ENCODE measurements at places on chromosomes 2 and 18.
A peak's percentile ranks its signal among the peaks of the same experiment; 100 is the strongest.

- DNase-seq, result no peak
Measured at GRCh38 chr18:29838556-29838955, 1204.0 kb downstream of the DSC3 start.

DNA sequence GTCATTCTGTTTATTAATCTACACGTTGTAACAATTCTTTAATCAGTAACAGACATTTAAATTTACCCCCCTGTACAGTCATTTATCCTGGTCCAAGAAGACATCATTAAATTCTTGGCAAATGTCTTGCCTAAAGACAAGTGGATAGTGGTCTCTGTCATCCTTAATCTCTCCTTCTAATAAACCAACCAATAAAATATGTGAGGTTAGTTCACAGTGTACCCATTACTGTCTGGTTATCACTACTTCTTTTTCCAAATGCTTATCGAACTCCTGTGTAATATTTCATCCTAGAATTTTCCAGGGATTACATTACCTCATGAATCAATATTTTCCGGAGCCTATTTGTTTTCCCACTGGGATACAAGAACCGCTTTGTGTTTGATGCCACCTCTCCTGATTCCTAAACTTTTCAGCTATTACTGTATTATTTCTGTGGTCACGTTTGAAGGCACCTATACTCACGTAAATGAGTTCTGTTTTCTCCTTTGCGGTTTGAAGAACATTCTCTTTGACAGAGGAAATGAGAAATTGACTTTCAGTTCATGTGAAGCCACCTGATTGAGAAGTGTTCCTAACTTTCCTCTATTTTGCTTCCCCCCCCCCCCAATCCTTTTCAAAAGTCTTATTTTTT, 131.5 kb downstream of the RTN4 start:
- no peak for DNase-seq

- no peak for DNase-seq
Measured at GRCh38 chr2:200746301-200746700, 65.4 kb upstream of the BZW1 start.

- no peak for DNase-seq
Measured at GRCh38 chr2:10144771-10145518, 22.4 kb downstream of the RRM2 start.

DNA sequence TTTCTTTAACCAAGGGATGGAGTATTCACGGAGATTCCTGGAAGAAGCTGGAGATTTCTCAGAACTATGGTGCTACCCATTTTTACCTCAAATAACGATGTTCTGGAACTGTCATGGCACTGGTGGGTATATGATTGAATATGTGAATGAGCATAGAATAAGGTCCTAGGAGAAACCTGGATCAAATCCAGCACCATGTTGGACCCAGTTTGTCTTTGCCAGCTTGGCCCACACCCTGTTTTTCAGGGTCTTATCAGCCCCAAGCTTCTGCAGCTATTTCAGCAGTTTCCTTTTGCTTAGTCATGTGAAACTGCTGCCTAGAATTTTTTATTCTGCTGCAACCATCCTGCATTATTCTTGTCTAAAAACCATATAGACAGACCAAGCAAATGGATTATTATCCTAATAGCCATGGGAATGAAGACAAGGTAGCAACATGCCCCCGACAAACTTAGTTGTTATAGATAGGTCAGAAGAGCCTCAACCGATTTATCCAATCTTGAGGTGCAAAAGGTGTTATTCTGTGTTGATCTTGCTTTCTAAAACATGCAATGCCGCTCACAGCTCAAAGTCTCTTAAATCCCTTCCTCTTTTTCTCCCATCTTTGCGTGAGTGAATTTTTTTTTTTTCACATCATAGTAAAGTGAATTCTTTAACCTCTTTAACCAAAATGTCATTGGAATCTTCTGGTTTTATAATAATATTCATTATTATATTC, 133.6 kb downstream of the PRPF40A start:
- no peak for DNase-seq

DNA sequence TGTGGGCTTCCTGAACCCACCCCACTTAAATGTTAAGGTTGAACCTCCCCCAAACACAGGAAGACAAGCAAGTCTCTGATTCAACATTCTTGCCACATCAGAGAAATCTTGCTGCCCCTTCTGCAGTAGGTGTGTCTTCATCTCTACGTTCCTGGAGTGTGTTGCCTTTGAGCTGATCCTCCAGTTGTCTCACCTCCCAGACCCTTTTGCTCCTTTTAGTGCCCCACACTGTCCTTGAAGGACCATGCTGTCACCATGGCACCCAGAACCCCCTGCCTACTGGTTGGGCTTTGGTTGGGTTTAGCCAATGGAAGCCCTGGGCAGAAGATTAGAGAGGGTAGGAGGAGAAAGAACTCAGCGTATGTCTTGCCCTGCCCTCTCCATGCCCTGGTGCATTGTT, 10.7 kb downstream of the CAB39 start:
- no peak for DNase-seq

- no peak for DNase-seq
Measured at GRCh38 chr2:234881413-234882241, 70.2 kb upstream of the SH3BP4 start.

GRCh38 chr2:41710944-41711343, 336.9 kb upstream of the PKDCC start:
- DNase-seq, result no peak

DNA sequence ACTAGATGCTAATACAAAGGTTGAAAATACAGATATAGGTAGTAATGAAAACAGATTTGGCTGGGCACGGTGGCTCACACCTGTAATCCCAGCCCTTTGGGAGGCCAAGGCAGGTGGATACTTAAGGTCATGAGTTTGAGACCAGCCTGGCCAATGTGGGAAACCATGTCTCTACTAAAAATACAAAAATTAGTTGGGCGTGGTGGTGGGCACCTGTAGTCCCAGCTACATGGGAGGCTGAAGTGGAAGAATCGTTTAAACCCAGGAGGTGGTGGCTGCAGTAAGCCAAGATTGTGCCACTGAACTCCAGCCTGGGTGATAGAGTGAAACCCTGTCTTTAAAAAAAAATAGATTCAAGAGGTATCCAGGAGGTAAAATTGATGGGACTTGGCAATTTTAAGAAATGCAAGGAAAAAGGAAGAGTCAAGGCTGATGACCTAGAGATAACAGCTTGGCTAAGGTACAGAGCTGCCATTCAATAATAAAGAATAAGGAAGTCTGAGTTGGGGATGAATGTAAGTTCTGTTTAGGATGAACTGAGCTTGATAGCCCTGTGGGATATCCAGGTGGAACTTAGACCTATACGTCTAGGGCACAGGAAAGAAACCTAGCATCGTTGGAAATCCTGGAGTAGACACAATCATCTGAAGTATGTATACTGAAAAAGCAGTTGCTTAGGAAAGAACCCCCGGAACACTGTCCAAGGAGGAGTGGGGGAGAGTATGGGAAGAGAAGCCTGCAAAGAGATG, 9.1 kb downstream of the MAT2A start:
- peak; percentile 26 for DNase-seq

- DNase-seq, result no peak
Measured at GRCh38 chr2:71849607-71850305, 297.9 kb downstream of the CYP26B1 start.

GRCh38 chr2:113240150-113240914, 38.4 kb downstream of the PAX8 start:
- DNase-seq, result peak; percentile 32

GRCh38 chr2:224407241-224407701, 5.4 kb upstream of the FAM124B start:
- no peak for DNase-seq

GRCh38 chr18:4524096-4524495, 69.0 kb upstream of the DLGAP1 start:
- DNase-seq, result no peak

DNA sequence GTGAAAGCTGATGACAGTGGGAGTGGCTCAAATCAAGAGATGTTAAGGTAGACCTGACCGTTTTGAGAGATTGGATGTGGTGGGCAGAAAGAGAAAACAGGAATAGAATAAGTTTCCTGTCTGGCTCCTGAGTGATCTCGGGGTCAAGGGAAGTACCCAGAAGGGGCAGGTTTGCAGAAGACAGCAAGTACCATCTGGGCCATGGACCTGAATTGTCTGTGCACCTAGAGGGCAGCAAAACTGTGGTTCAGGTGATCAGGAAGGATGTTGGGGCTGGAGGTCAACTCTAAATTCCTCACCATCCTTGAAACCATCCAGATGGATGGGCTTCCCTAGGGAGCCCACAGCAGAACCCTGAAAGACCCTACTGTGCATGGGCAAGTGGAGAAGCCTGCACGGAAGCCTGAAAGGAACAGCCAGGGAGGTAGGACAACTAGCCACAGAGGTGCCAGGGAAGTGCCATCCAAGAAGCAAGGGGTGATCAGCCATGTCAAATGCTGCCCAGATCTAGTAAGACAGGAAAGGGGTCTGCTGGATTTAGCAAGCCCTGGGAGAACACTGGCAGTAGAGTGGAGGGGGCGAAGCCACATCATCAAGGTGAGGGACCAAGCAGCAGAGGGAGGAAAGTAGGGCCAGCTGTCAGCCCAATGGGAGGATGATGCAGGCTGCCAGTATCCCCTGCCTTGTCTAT, 8.0 kb downstream of the TEX261 start:
- DNase-seq, result no peak

- peak; percentile 3 for DNase-seq
Measured at GRCh38 chr18:39348757-39349156, 1783.2 kb upstream of the CELF4 start.

DNA sequence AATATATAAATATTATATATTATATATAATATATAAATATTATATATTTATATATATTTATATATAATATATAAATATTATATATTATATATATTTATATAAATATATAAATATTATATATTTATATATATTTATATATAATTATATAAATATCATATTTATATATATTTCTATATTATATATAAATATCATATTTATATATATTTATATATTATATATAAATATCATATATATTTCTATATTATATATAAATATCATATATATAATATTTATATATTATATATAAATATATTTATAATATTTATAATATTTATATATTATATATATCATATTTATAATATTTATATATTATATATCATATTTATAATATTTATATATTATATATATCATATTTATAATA, 321.4 kb downstream of the CDH2 start:
- DNase-seq, result no peak

DNA sequence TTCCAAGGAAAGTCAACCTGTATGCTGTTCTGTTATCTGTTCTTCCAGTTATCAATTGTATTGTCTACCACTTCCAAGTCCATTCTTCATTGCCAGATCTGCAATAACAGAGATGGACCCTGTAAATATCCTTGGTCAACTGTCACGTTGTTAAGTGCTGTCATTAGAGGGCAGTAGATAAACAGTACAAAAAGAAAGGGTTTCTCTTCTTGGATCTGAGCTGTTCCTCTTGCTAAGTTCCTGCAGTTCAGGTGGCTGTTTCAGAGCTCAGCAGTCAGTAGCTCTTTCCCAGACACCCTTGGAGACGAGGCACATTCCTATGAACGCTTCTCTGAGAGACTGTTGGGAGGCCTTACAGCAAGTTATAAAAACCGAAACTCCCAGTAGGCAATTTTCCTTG, 957.1 kb upstream of the CHAC2 start:
- peak; percentile 69 for DNase-seq

- DNase-seq, result no peak
Measured at GRCh38 chr2:23627236-23628009, 242.4 kb downstream of the KLHL29 start.

GRCh38 chr18:22113144-22113844, 56.1 kb upstream of the GATA6 start:
- DNase-seq, result no peak

DNA sequence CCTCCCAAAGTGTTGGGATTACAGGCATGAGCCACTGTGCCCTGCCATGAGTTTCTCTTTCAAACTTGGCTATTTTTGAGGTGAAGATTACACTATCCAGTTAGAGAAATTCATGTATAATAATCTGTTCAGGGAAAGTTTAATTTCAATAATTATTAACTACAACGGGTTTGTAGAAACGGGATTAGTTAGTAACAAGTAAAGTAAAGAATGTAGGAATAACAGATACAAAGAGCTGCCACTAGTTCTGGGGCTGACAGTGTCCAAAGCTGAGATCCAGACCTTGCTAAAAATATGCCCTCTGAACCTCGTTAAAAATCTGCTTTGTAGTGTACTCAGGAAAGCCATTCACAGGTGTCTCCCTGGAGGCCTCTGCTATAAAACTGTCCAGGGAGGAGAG, 16.9 kb downstream of the SFTPB start:
- no peak for DNase-seq

GRCh38 chr2:99032786-99033185, 96.8 kb upstream of the CRACDL start:
- no peak for DNase-seq

DNA sequence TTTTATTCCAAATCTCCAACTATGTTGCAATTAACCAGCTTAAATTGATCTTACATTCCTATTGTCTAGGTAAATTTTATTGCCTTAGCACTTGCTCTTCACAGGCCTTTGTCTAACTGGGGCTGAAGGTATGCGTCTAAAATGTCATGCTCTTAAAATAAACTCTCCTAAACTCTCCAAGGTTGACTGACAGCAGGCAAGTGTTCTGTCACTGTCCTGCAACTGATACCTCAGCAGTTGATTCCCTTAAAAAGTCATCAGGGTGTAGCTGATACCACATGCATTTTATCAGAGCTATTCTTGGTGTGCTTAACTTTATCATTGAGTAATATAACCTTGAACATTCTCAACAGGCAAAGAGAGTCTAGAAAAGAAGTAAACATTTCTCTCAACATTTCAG, 680 bp downstream of the TTN start:
- no peak for DNase-seq

DNA sequence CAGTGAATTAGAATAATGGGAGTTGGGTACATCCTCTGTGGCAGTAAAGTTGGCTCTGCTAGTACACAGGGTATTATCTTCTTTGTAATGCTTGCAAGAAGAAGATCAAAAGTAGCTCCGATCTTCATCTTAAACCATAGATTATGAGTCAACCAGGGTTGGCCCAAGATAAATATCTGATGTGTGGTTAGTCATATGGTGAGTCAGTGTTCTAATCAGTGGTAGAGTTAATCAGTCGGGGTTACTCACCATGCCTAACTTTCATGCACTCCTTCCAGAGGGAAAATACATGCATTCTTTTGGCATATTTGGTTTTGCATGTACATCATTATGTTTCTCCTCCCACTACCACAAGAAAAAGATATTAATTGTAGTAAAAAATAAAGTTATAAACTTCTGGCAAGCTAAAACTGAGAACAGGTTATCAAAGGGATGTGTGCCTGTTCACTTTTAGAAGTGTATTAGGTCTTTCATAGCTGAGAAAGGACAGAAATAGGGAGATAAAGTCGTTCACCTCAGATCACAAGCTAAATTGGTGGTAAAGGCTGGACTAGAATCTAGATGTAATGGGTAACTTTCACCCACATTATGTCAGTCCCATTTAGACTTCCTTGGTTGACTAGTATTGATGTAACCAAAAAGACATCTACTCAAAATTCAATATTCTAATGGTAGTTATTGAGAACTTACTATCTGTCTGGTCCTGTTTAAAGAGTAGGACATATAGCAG, 684.4 kb downstream of the IRS1 start:
- no peak for DNase-seq

All from Kasumi-1 (cell line).